Islet precursor cell (in vitro differentiated cells): ENCODE measurements at places on chromosomes 11 and 22.

- DNase-seq = no peak
Measured at GRCh38 chr11:97739932-97740800, 1280.6 kb upstream of the CNTN5 start.

GRCh38 chr11:32008880-32009551, 81.9 kb upstream of the RCN1 start:
- no peak for DNase-seq

- DNase-seq = no peak
Measured at GRCh38 chr11:69378303-69379141, 84.6 kb downstream of the MYEOV start.

- DNase-seq = peak; percentile 74
Measured at GRCh38 chr11:101583251-101584128, at the start of gene TRPC6. TSS of gene TRPC6 (minus strand) at chr11:101584007. CDS start at chr11:101583503, 504 bp downstream.

- no peak for DNase-seq
Measured at GRCh38 chr11:113142508-113142907, 171.9 kb upstream of the TTC12 start.

- DNase-seq = no peak
Measured at GRCh38 chr11:7160814-7161489, 72.2 kb downstream of the RBMXL2 start.

DNA sequence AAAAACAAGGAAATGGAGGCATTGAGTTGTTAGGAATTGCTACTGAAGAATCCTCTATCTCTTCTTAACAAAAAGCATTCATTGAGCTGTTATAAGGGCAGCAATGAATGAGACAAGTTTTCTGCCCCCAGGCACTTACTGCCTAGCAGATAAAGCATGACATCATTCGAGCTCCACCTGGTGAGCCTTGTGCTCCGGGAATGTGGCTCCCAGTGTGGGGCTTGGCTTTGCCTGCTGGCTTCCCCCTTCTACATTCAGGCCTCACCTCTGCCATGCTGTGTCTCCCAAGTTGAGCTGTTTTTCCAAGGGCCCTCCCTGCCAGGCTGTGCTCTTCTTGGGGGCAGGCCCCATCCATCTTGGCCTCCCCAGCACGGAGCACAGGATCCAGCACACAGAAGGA, 56.9 kb upstream of the EIF3D start:
- DNase-seq = peak; percentile 88

GRCh38 chr22:19496324-19496630, 16.6 kb downstream of the CDC45 start:
- DNase-seq = no peak

- DNase-seq = peak; percentile 57
Measured at GRCh38 chr11:96875712-96876111, 485.9 kb downstream of the JRKL start.

GRCh38 chr11:89660234-89660633, 49.9 kb upstream of the TRIM77 start:
- no peak for DNase-seq

- peak; percentile 70 for DNase-seq
Measured at GRCh38 chr11:73521621-73522020, 76.3 kb downstream of the FAM168A start.

GRCh38 chr11:98771791-98772190, 249.0 kb upstream of the CNTN5 start:
- no peak for DNase-seq

- peak; percentile 71 for DNase-seq
Measured at GRCh38 chr11:69939551-69940245, 120.5 kb upstream of the FGF3 start.

DNA sequence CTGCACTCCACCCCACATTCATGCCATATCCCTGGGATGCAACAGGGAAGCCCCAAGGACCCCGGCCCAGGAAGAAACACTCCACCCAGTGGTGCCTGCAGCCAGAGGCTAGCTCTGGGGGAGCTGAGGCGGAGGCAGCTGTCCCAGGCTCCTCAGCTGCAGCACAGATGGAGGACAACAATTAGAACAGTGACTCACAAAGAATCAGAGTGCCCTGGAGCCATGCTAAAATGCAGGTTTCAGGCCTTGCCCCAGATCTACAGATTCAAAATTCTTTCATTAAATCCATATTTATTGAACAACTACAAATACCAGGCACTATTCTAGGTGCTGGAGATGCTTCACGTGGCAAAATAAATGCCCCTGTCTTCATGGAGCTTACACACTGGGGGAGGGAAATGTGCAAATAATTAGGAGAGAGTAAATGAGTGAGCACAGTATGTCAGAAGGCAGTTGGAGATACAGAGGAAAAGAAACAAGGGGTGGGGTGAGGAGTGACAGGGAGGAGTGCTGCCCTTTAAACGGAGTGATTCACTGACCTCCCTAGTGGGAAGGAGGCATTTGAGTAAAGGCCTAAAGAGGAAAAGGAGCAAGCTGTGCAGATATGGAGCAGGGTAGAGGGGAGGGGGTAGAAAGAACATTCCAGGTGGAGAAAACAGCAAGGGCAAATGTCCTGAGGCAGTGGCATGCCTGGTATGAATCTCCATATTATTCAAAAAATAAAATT, 73.3 kb upstream of the CSNK2A3 start:
- peak; percentile 78 for DNase-seq
